ENCODE measurements at places on chromosomes 4 and X.

DNA sequence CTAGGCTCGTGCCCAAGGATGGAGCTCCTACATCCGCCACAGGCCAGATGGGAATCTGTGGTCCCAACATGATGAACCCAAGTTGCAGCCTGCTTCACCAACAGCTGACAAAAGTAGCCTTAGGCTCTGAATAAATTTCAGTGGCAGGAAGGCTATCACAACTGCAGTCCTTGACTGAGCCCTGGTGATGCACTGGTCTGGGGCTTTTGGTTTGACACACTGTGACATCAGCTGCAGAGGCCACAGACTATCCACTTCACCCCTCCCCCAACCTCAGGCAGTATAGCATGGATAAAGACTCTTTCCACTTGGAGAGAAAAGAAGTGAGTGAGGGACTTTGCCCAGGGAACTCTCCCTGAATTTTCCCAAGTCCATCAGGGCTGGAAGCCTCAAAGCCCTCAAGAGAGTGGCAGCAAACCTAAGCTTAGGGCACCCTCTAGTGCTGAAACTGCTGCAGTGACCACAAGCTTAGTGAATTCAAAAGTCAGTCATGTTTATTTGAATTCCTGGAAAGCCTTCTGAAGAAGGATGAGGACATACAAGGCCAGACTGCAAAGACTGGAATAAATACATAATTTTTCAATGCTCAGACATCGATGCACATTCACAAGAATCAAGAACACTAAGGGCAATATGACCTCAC is 135.0 kb upstream of the TENT5D start:
- DNase-seq = peak; percentile 3

- no peak for DNase-seq
Measured at GRCh38 chr4:148999924-149000323, 557.7 kb upstream of the NR3C2 start.

GRCh38 chr4:108916638-108917037 is 153.8 kb upstream of the ETNPPL start:
- no peak for DNase-seq

GRCh38 chr4:180150818-180151217 is 2092.4 kb upstream of the TENM3 start:
- DNase-seq = no peak

DNA sequence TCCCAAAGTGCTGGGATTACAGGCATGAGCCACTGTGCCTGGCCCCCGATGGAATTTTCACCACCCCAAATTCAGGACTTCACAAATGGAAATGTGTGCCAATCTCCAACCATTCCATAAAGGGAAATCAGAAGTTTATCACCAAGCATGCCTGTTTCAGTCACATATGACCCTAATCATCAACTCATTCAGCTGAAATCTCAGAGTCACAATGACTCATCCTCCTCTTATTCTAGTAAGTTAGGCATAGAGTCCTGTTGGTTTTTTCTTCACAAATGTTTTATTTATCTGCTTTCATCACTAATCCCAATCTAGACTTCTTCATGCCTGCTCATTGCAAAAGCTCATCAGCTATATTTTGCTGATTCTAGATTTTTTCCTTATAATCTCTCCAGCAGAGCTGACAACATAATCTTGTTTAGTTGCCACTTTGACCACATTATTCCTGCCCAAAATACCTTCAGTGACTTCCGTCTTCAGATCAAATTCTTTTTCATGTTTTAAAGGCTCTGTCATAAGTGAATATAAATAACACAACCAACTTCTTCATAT is 83.3 kb downstream of the SLC7A11 start:
- DNase-seq = peak; percentile 70

DNA sequence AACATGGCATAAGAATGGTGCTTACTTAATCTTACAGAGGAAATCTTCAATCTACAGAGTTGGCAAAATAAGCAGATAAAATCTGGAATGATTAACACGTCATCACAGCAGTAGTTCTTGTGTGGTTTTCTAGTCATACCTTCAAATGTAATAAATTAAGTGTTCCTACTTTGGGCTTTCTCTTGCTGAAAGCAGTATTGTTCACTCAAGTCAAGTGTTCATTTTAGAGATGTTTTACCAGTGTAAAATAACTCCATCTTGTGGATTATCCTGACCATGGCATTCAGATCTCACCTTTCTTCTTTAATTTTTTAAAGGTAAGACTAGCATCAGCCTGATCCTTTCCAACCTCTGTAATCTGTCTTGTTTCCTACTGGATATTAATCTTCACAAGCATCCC is 72.9 kb downstream of the ADAMTS3 start:
- peak; percentile 70 for DNase-seq

GRCh38 chr4:119097282-119097900 is 38.2 kb upstream of the MYOZ2 start:
- no peak for DNase-seq

DNA sequence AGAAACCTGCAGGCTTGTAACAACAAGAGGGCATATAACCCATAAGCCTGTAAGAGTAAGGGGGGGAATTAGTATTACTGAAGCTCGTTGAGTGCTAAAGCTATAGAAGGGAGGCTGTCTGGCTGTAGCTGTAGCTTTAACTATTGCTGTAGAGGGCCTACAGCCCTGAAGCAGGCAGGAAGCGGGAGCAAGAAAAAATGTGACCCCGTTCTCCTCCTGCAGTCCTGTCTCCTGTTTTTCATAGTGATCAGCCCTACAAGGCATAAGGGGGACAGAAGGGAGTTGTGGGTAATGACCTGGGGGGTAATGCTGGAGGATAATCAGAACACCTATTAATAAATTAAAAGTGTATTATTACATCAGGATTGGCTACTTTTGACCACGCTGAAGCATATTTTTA is 206.9 kb upstream of the MAB21L2 start:
- no peak for DNase-seq

DNA sequence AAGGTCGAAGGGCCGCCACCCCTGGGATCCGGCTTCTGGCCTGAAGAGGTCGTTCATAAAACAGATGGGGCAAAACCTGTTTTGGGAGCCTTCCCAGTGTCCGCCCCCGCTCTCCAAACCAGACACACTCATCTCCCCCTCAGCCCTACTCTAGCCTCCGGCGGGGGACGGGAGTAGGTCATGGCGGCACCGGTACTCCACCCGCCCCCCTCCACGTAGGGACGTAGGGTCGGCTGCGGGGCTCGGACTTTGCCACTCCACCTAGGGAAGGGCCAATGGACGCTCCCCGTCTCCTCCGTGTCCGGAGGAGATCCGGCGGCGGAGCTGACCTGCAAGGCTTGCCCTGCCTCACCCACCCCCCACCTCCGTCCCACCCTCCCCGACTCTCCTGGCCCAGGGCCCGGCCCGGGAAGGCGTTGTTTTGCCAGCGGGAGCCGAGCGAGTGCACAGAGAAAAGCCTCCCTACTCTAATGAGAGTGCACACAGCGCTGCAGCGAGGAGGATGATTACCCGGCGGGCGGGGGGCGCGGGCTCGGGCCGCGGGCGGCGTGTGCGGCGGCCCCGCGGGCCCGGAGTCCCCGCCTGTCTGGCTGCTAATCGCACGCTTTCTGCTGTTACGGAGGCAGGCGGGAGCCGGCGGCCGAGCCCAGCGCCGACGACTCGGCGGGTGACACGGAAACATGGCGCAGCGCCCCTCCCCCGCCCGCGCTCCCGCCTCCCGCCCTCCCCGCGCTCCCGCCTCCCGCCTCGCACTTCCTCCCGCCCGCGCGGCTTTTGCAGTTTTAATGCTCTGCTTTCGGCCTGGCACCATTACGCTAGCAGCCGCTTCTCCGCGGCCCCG is 8.3 kb upstream of the BCOR start:
- DNase-seq = no peak

- no peak for DNase-seq
Measured at GRCh38 chr4:41748571-41749475, at the start of gene PHOX2B. Gene PHOX2B (minus strand): TSS chr4:41748725. CDS start chr4:41748610, 115 bp downstream.

- DNase-seq = no peak
Measured at GRCh38 chr4:138223231-138223910, 18.8 kb downstream of the SLC7A11 start.

DNA sequence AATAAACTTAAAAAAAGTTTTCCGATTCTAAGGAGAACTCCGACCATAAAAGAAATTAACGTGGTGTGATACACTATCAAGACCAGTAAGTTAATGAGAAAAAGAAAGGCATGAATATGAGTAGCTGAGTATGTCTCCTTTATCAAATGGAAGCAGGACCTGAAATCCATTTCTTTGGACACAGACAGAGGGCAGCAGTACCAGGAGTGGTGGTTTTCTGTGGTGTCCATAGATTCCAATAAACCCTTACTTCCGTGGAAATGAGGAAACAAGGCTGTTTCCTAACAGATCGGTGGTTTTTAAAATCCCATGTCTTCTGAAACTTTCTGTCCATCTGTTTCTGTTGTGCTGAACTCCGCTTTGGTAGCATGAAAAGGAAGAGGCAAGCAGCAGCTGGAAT is 128.5 kb upstream of the TSPAN5 start:
- DNase-seq = peak; percentile 71

GRCh38 chr4:8763966-8764901 is 107.4 kb downstream of the HMX1 start:
- no peak for DNase-seq

- peak; percentile 87 for DNase-seq
Measured at GRCh38 chr4:7910952-7911578, 28.6 kb downstream of the AFAP1 start.

DNA sequence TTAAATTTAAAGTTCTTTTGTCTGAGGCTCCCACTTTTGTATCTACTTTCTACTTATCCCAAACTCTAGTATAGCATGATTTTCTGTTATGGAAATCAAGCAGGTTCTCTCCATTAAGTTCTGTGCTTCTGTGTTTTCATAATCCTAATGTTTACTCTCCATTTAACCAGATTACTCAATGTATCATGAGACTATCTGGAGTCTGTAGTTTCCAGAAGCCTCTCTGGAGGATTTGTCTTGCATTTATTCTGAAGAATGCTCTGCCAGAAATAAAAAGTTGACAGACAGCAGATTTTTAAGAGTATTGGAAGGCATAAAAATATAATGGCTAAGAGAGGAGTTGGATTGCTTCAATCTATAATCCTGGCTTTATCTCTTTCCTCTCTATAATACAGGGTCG is 39.2 kb upstream of the PLS3 start:
- DNase-seq = peak; percentile 48

DNA sequence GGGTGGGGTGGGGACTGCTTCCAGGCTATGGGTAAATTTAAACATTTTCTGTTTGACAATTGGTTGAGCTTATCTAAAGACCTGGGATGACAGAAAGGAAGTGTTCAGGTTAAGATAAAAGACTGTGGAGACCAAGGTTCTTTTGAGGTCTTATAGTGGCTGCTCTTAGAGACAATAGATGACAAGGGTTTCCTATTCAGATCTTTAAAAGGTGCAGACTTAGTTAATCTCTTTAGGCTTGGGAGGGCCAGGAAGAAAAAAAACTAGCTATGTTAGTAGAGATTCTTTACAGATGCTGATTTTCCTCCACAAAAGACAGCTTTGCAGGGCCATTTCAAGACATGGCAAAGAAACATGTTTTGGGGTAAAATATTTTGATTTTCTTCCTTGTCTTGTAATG is 972.5 kb downstream of the CCSER1 start:
- DNase-seq = no peak

- no peak for DNase-seq
Measured at GRCh38 chr4:126838941-126839679, 793.6 kb upstream of the INTU start.

GRCh38 chrX:8629871-8630270 is 102.1 kb downstream of the ANOS1 start:
- DNase-seq = peak; percentile 82

DNA sequence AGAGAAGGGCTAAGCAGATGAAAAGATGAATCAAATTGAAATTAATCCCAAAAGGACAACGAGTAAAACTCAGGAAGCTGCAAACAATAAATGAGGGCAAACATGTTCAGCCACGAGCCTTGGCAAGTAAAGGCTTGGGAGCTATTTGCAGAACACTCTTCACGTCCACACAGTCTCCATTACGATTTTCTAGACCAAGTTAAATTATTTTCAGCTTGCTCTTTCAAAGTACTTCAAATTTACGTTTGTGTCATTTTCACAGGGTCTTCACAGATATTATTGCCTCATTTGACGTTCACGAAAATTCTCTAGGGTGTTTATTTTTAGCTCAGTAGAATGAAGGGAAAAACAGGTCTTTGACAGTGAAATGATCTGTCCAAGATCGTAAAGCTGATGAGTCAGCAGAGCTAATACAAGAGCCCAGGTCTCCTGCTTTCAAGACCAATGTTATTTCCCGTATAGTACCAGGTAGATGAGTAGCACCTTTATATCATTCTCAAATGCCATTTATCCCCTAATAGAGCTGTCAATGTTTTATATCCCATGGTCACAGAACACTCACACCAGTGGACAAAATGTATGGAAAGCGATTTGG is 20.9 kb downstream of the KLB start:
- no peak for DNase-seq

- DNase-seq = no peak
Measured at GRCh38 chr4:36990128-36990872, 254.2 kb upstream of the NWD2 start.

DNA sequence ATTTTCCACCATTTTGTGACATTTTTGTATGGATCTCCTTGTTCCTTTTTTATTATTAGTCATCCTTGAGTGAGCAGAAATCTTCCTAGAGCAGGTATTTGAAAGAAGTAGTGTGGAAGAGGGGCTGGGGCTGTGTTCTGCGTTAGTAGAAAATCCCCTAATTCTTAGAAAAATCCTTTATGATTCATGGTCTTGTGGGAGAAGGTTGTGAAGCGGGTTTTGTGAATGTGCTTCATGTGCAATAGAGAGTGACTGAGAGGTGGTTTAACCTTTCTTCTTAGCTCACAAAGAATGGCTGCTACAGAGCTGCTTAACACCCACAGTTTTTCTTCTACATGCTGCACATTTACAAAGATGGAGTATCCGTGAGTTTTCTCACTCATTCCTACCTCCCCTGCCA is 220.5 kb downstream of the IDS start:
- DNase-seq = peak; percentile 1

DNA sequence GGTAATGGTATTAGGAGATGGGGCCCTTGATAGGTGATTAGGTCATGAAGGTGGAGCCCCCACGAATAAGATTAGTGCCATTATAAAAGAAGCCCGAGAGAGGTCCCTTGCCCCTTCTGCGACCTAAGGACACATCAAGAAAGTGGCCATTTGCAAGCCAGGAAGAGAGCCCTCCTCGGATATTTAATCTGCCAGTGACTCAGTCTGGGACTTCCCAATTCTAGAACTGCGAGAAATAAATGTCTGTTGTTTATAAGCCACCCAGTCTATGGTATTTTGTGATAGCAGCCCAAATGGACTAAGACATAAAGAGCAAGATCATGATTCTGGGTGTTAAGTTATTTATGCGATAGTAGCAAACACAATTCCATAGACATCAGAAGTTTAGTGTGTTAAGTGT is 192.2 kb downstream of the LDB2 start:
- DNase-seq = no peak

GRCh38 chrX:40759374-40759773 is 24.0 kb upstream of the MED14 start:
- no peak for DNase-seq

- DNase-seq = no peak
Measured at GRCh38 chr4:150012851-150013360, 65.3 kb upstream of the DCLK2 start.

DNA sequence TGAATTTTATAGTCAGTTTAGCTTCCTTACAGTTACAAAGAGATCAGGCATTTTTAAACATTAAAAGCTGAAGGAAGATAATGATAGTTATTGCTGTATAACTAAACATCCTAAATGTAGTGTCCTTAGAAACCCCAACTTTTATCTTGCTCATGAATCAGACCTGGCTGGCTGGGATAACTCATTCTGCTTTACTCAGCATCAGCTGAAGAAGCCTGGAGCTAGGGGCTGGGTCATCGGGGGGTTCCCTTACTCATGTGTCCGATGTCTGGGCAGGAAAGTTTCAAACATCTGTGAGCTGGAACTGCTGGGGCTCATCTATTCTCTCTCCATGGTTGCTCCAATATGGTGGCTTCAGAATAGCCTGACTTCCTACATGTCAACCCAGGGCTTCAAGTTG is 113.9 kb downstream of the MTNR1A start:
- no peak for DNase-seq
